ENCODE measurements at places on chromosomes 5 and 9.

DNA sequence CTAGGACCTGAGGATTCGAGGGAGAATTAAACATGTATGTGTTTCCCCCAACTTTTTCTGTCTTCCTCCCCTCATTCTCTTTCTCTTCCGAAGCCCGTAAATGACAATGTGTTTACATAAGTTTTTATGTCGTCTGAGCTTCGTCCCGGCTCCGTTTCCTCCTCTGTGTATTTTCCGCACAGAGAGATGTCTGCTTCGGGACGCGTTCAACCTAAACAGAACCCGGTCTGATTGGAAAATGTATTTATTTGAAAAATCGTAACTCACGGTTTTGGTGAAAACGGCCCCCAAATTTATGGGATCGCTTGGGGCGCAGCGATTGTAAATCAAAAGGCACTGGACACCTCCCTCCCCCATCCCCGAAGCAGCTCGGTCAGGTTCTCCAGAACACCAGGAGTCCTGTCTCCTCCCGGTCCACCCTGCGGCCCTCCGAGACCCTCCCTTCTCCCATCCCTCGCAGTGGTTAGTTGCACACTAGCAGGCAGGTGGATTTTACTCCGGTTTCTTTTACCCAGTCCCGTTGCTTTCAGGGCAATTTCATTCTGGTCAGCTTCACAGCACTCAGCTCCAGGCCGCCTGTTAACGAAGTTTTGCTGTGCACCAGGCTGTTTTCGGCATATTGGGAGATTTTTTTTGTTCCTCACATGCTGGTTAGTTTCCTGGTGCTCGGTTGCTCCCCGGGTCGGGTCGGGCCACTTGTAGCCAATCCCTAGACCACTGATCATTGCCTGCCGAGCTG is 5.8 kb upstream of the HAND1 start:
- no peak overlapping the region for H3K4me3 ChIP-seq
- peaks cover 83% of the 10 kb centered on the region for H3K27me3 ChIP-seq
- H3K27ac ChIP-seq: no peak overlapping the region

- no peak for DNase-seq
- no peaks in the 10 kb centered on the region for H3K27me3 ChIP-seq
- H3K36me3 ChIP-seq: no peaks in the 10 kb centered on the region
- H3K4me1 ChIP-seq: no peaks in the 10 kb centered on the region
- H3K4me3 ChIP-seq: no peak overlapping the region
Observed at GRCh38 chr9:38194870-38195269, 125.8 kb upstream of the SHB start.

DNA sequence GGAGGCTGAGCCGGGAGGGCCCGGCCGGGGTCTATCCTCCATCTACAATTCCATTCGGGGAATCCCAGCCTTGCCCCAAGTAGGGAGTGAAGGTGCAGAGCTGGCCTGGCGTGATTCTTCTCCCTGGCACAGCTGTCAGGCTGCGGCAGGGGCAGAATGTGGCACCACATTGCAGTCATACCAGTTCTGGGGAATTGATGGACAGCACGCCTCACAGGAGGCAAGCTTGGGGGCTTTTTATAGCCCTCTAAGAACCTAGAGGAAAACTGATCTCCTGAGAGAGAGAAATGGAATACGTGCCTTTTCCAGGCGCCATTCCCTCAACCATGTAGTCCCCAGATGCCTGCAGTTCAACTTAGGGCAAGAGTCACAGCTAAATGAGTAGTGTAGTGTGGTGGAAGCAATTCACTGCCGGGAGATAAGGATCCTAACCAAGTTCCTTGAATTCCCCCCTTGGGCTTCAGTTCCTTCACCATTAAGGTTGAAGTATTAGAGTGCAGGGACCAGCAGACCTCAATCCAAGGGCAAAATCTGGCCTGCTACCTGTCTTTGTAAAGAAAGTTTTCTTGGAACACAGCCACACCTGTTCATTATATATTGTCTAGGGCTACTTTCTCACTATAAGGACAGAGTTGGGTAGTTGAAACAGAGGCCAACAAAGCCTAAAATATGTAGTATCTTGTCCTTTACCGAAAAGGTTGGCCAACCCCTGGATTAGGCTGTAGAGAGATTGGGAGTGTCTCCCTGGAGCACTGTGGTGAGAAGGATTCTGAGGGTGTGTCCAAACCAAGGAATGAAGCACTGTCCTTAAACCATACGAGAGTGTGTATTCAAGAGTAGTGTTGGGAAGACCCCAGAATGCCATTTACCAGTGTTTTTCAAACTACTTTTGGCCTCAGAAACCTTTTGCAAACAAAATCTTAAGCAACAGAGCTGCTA is 10.6 kb downstream of the AFAP1L1 start:
- DNase-seq: no peak
- no peak overlapping the region for H3K4me3 ChIP-seq
- H3K36me3 ChIP-seq: no peaks in the 10 kb centered on the region
- H3K27me3 ChIP-seq: peaks cover 2% of the 10 kb centered on the region
- H3K4me1 ChIP-seq: no peaks in the 10 kb centered on the region
- no peak overlapping the region for H3K27ac ChIP-seq

GRCh38 chr5:141149812-141150211 is at the start of gene PCDHB6:
Gene PCDHB6 (plus strand): TSS chr5:141150057. CDS start chr5:141150258, 201 bp downstream.
- peaks cover 15% of the 10 kb centered on the region for H3K27me3 ChIP-seq
- no peaks in the 10 kb centered on the region for H3K36me3 ChIP-seq
- DNase-seq: no peak
- H3K27ac ChIP-seq: no peak within 1 kb of the TSS
- no peaks in the 10 kb centered on the region for H3K4me1 ChIP-seq
- H3K4me3 ChIP-seq: no peak within 1 kb of the TSS

DNA sequence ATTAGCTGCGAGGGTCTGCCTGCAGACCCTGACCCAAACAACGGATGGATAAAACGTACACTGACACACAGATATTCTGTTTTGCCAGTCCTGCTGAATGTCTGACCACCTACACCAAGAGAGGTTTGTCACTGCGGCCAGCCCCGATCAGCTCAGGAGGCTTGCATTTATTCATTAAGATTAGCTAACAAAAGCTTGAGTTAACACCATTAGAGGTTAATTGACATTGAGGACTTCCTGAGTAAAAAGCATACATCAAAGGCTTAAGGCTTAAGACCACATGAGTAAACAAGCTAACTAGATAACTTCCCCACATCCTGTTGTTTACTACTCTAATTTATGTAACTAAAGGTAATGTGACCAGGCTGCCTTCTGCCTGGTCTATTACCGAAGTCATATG is 198.1 kb upstream of the TRPC7 start:
- no peak overlapping the region for H3K27ac ChIP-seq
- no peaks in the 10 kb centered on the region for H3K27me3 ChIP-seq
- H3K4me1 ChIP-seq: peaks cover 6% of the 10 kb centered on the region
- H3K4me3 ChIP-seq: no peak overlapping the region

DNA sequence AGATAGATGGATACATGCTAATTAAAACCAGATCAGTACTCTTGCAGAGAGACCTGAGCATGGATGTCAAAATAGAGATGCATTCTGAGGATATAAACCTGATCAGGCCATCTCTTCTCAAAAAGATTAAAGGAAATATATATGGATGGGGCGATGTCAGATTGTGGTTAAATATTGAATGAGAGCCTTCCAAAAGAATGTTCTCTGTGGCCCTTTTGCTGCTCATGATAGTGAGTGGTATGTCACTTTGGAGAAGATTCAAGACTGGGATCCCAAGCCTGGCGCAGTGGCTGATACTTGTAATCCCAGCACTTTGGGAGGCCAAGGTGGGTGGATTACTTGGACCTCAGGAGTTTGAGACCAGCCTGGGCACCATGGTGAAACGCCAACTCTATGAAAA is 20.5 kb downstream of the ZNF131 start:
- H3K27me3 ChIP-seq: no peaks in the 10 kb centered on the region
- no peak overlapping the region for H3K4me3 ChIP-seq
- H3K27ac ChIP-seq: no peak overlapping the region
- peaks cover 11% of the 10 kb centered on the region for H3K4me1 ChIP-seq

DNA sequence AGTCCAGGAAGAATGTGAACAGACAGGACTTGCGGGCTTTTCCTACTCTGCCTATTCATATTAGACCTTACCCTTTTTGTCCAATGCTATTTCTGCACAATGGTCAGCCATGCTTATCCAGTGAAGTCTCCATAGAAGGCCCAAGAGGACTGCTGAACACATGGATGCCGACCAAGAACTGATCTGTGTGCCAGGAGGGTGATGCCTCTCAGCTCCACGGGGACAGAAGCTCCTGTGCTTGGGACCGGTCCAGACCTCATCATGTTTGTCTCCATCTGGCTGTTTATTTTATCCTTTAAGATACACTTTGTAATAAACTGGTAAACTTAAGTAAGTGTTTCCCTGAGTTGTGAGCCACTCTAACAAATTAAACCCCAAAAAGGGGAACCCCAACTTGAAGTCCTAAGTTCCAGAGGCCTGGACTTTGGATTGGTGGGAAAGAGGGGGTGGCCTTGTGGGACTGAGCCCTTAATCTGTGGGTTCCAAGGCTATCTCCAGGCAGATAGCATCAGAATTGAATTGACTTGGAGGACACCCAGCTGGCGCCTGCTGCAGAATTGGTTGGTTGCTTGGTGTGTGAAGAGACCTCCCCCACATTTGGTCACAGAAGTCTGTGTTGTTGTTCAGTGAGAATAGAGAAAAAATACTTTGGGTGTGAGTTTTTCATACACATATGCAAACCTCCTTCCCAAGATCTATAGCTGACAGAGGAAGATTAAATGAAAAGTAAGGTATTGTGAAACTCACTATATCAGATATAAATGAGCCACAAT is 57.9 kb upstream of the ANKH start:
- H3K27ac ChIP-seq: no peak overlapping the region
- DNase-seq: no peak
- H3K36me3 ChIP-seq: no peaks in the 10 kb centered on the region
- no peaks in the 10 kb centered on the region for H3K27me3 ChIP-seq
- H3K4me3 ChIP-seq: no peak overlapping the region

DNA sequence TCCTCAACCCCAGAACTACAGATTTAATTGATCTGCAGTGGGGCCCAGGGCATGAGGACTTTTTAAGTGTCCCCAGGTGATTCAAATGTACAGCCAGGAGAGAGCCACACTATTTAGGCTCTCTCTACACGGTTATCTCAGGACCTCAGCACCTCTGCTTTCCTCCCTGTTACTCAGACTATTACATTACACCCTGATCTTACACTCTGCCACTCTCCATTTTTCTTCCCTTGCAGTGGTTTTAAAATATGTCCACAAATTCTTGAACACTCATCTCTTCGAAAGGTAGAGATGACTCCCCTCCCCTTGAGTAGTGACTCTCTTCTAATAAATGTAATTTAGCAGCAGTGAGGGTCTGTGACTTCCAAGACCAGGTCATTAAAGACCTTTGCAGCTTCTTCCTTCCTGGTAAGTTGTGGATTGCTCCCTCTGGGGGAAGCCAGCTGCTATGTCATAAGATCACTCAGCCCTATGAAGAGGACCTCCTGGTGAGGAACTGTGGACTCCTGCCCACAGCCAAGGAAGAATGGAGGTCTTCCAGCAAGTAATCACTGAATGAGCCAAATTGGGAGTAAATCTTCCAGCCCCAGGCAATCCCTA is 87.5 kb upstream of the SSBP2 start:
- H3K27me3 ChIP-seq: no peaks in the 10 kb centered on the region
- peak; percentile 15 for DNase-seq
- H3K36me3 ChIP-seq: no peaks in the 10 kb centered on the region
- no peak overlapping the region for H3K4me3 ChIP-seq
- peaks cover 8% of the 10 kb centered on the region for H3K4me1 ChIP-seq

GRCh38 chr5:107247427-107247826 is 423.3 kb downstream of the EFNA5 start:
- H3K27ac ChIP-seq: no peak overlapping the region
- H3K36me3 ChIP-seq: no peaks in the 10 kb centered on the region
- no peaks in the 10 kb centered on the region for H3K4me1 ChIP-seq
- DNase-seq: no peak

GRCh38 chr5:11449217-11449616 is 455.0 kb downstream of the CTNND2 start:
- no peak for DNase-seq
- no peak overlapping the region for H3K27ac ChIP-seq
- no peak overlapping the region for H3K4me3 ChIP-seq

GRCh38 chr5:102815084-102815483 is 60.0 kb downstream of the PAM start:
- no peaks in the 10 kb centered on the region for H3K4me1 ChIP-seq
- H3K27ac ChIP-seq: no peak overlapping the region
- H3K4me3 ChIP-seq: no peak overlapping the region
- H3K36me3 ChIP-seq: no peaks in the 10 kb centered on the region
- H3K27me3 ChIP-seq: no peaks in the 10 kb centered on the region

DNA sequence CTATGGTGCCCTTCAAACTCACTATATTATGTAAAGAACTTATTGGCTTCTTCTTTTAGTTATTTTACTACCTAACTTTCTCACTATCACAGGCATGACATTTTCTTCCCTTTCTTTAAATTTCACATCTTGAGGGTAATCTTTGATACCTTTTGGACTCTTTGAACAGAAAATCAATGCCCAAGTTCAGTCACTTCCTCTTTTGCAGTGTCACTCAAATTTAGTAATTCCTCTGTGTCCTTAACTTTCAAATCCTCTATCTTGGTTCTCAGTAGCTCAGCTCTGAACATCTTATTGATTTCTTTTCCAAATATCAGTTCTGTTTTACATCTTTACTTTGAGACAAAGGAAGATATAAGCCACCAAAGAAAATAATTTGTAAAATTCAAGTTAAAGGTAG is 25.5 kb downstream of the CNTLN start:
- no peaks in the 10 kb centered on the region for H3K4me1 ChIP-seq
- H3K36me3 ChIP-seq: no peaks in the 10 kb centered on the region
- H3K27me3 ChIP-seq: no peaks in the 10 kb centered on the region
- no peak overlapping the region for H3K27ac ChIP-seq
- no peak overlapping the region for H3K4me3 ChIP-seq
- no peak for DNase-seq

All from CD4-positive, alpha-beta T cell (primary cell).